Fibroblast of upper back skin (primary cell): ENCODE measurements at places on chromosomes 6 and 20.

GRCh38 chr6:153328194-153328593 is 197.1 kb upstream of the RGS17 start:
- DNase-seq: no peak

DNA sequence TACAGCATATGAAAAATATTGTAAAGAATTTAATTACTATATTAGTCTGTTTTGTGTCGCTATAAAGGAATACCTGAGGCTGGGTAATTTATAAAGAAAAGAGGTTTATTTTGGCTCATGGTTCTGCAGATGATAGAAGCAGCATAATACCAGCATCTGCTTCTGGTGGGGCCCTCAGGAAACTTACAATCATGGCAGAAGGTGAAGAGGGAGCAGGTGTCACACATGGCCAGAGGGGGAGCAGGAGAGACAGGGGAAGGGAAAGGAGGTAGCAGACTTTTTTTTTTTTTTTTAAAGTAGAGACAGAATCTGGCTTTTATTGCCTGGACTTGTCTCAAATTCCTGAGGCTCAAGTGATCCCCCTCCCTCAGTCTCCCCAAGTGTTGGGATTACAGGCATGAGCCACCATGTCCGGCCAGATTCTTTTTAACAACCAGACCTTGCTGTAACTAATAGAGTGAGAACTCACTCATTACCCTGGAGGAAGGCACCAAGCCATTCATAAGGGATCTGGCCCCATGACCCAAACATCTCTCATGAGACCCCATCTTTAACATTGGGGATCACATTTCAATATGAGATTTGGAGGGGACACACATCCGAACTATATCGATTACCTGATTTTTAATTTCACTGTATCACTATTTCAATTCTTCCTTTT is 64.6 kb downstream of the MAN1A1 start:
- no peak for DNase-seq

- DNase-seq: peak; percentile 83
Measured at GRCh38 chr20:373171-373890, 7.2 kb upstream of the TRIB3 start.

GRCh38 chr6:39835821-39836295 is 43.7 kb downstream of the DAAM2 start:
- peak; percentile 98 for DNase-seq

GRCh38 chr6:89454300-89454699 is 21.3 kb downstream of the ANKRD6 start:
- DNase-seq: no peak

GRCh38 chr6:158536084-158536890 is 23.6 kb upstream of the TMEM181 start:
- peak; percentile 60 for DNase-seq

DNA sequence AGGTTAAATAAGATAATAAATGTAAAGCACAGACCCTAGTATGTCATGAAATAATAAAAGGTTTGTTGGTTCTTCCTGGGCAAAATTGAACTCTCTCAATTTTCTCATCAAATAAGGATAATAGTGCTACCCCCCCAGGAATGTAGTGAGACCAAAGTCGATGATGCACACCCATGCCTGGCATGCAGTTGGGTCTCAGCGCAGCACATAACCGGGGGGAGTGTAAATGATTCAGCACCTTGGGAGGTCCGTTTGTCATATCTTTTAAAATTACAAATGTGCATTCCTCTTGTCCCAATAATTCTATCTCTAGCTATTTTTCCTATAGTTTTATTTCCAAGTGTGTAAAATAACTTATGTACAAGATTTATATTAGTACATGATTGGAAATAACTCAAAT is 31.3 kb upstream of the CCDC167 start:
- peak; percentile 80 for DNase-seq

GRCh38 chr6:149397384-149397783 is 2.7 kb upstream of the SUMO4 start:
- no peak for DNase-seq

GRCh38 chr6:142551274-142551811 is 249.5 kb downstream of the ADGRG6 start:
- no peak for DNase-seq

GRCh38 chr6:45892196-45892595 is 123.5 kb downstream of the CLIC5 start:
- DNase-seq: no peak

GRCh38 chr6:39378960-39379425 is 56.5 kb upstream of the KCNK16 start:
- no peak for DNase-seq
